NCI-H1436 treated with DMSO at 0.1 percent for 48 hours (cell line): ENCODE measurements at places on chromosomes 6 and 20.

- DNase-seq, result no peak
These were observed 7.0 kb downstream of the TMEM244 start for GRCh38 chr6:129853996-129854711.

DNA sequence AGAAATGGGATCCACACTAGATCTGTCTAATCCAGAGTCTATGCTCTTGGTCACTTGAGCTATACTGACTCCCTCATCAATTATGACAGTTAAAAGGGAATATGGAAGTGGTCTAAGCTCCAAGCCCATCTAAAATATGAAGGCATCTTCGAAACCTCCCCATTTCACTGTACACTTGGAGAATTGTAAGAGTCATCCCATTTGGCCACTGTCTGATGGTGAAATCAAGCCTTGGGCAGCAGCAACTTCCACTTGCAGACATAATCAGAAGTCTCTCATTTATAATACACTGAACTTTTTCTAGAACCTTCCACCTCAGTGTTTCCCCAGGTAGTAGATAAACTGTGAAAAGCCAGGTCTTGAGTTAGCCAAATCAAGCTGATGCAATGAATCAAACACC, 26.3 kb upstream of the UBR2 start:
- DNase-seq, result no peak

DNA sequence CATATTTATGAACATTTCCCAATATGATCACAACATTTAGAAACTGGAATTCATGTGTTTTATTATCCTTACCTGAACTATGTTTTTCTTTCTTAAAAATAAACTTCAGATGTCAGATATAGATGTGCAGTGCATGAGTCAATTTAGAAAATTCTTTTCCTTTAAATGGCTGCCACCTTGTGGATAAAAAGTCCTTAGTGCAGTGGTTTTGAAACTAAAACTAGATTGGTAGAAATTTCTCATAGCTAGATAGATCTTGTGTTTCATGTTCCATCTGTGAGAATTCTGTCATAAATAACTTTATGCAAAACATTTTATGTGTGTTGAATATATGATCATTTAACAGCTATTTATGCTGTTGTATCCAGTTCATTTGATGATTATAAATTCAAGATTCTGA, 134.9 kb downstream of the KLHL32 start:
- DNase-seq, result no peak

DNA sequence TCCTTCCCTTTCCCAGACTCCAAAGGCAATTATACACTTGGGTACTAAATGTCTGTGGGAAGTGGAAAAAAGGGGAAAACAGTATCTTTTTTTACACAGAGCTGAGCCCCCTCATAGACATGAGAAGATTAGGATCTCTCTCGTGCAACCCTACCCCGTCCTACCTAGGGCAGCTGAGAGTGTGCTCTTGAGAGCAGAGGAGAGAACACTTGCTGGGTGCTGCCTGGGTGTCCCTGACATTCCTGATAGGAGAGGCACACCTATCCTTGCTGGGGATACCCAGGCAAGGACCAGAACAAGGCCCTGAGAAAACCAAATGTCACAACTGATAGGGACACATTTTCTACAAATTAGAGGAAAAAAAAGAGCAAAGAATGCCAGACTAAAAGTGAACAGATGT, 81.2 kb downstream of the PREP start:
- no peak for DNase-seq

GRCh38 chr20:8602389-8603116, 466.3 kb upstream of the PLCB4 start:
- DNase-seq, result no peak
